ENCODE measurements at places on chromosomes 6 and 20. TPM values are rescaled to one million over a fixed set of nuclear protein-coding genes. Genes with fewer than 3 reads are reported as not detected.
A peak's percentile ranks its signal among the peaks of the same experiment; 100 is the strongest.

DNA sequence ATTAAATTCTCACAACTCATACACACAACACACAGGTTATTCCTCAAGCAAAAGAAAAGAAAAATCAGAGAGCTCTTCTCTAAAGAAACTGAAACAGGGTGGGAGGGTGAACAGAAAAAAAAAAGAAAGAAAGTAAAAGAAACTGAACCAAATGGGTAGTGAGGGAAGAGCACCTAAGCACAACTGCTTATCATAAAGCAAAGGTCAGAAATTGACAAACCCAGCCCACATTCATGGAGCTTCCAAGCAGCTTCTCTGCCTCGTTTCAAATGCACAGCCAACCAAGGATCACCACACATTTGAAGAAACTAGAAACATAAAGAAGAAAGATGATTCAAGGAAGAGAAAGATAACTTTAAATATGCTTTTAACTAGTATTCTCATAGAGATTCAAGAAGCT lies 90.5 kb downstream of the RNGTT start:
- peak overlapping the region; percentile 47 for H3K27ac ChIP-seq
- no peaks in the 10 kb centered on the region for H3K36me3 ChIP-seq
- H3K4me1 ChIP-seq, result peaks cover 15% of the 10 kb centered on the region
- H3K27me3 ChIP-seq, result no peaks in the 10 kb centered on the region

DNA sequence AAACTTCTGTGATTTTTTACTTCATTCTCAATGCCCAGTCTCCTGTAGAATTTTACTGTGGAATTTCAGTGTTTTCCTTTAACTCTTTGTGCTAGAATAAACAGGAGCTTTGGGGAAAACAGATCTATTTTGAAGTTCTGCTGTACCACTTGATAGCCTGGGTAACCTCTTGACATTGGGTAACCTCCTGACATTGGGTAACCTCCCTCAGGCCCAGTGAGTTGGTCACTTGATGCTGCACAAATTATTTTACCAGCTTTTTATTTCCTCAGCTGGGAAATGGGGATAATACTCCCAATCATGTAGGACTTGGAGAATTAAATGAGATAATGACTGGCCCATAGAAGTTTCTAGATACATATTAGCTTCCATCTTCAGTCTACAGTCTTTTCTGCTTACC lies 137.3 kb upstream of the TOP1 start:
- DNase-seq, result no peak
- H3K4me3 ChIP-seq, result no peak overlapping the region
- no peak overlapping the region for H3K27ac ChIP-seq
- no peaks in the 10 kb centered on the region for H3K27me3 ChIP-seq
- peaks cover 6% of the 10 kb centered on the region for H3K4me1 ChIP-seq

GRCh38 chr20:47380481-47380880 lies 24.0 kb upstream of the ZMYND8 start:
- peaks cover 26% of the 10 kb centered on the region for H3K4me1 ChIP-seq
- peak overlapping the region; percentile 68 for H3K27ac ChIP-seq
- H3K27me3 ChIP-seq, result peaks cover 2% of the 10 kb centered on the region
- no peak overlapping the region for H3K4me3 ChIP-seq
- no peak for DNase-seq

DNA sequence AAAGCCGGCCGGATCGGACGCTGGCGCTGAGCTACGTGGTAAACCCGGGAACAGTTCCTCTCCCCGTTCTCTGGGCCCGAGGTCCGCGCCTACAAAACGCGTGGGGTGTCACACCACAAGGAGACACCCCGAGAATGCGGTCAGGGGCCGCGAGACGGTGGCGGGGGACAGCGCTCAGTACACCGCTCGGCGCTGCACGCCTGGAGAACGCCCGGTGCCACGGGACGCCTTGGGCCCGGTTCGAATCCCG lies 670 bp downstream of the NCOA5 start:
- H3K4me1 ChIP-seq, result peaks cover 51% of the 10 kb centered on the region
- peak overlapping the region; percentile 87 for H3K4me3 ChIP-seq
- no peak for DNase-seq
- no peaks in the 10 kb centered on the region for H3K27me3 ChIP-seq
- H3K36me3 ChIP-seq, result peaks cover 3% of the 10 kb centered on the region

DNA sequence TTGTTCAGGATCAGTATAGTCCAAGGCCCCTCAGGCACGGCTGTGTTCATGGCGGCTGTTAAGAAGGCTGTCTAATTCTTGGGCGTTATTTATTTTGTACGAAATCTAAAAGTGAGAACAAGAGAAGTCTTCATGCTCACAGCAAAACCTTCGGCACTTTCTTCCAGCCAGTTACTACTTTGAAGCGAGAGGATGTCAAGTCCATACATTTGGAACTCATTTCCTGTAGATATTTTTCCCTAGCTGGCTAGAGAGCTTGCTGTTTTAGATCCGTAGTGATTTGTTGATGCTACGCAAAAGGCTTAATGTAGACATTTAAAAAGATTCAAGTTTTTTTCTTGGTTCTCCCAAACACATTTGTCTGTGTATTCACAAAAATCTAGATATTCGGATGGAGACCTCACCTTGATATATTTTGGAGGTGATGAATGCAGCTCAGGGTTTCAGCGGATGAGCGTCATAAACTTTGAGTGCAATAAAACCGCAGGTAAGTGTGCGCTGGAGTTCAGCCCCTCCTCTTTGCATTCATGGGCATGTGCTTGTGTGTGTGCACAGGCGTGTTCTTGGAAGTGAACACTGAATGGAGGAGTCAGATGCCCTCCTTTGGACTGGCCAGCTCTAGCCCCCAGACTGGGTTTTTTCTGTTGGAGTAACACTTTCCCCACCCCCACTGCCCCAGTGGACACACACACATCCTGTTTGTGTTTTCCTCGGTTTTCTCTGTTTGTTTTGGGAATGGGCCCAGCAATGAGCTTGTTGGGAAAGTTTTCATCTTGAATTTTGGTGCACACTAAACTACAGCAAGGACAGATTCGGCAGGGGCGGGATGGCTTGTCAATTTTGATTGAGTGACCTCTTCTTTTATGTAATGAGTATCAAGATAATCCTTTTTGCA lies 65.4 kb downstream of the IGF2R start:
- H3K4me3 ChIP-seq, result no peak overlapping the region
- peaks cover 14% of the 10 kb centered on the region for H3K4me1 ChIP-seq
- DNase-seq, result no peak
- H3K27me3 ChIP-seq, result no peaks in the 10 kb centered on the region
- H3K27ac ChIP-seq, result no peak overlapping the region

The BTN1A1 gene
- 0.14 TPM for total RNA-seq
